ENCODE measurements at places on chromosomes 16 and 17. TPM values are rescaled to one million over a fixed set of nuclear protein-coding genes. Genes with fewer than 3 reads are reported as not detected.
A peak's percentile ranks its signal among the peaks of the same experiment; 100 is the strongest.

DNA sequence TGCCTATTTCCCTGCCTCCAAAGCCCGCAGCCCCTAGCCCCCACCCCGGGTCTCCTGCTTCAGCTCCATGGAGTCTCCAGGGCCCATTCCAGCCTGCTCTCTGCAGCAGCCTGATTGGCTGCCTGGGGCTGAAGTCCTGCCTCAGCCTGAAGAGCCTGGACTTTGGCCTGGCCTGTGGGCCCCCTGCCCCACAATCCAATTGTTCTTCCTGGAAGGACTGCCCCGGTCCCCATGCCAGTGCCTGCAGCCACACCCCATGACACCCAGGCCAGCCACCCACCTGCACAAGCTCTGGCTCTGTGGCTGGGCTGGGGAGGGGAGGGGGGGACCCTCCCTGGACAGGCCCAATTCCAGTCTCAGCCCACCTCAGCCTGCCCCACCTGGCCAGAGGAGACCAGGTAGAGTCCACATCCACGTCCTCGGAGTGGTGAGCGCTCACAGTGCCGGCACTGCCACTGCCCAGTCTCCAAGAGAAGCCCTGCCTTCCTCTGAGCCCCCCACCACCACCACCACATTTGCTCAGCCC is 12.3 kb downstream of the ENPP7 start:
- no peak for DNase-seq

GRCh38 chr17:55420776-55421178 is 858 bp downstream of the MMD start:
- DNase-seq = peak; percentile 47

GRCh38 chr16:73615071-73615940 is 567.4 kb upstream of the ZFHX3 start:
- no peak for DNase-seq

- no peak for DNase-seq
Observed at GRCh38 chr16:80080287-80080851, 460.4 kb upstream of the DYNLRB2 start.

- no peak for DNase-seq
Observed at GRCh38 chr17:20035501-20035900, 26.3 kb downstream of the SPECC1 start.

NOTUM gene
- total RNA-seq = 0.89 TPM
